G401 (cell line): ENCODE measurements at places on chromosomes 1 and 21. TPM values are rescaled to one million over a fixed set of nuclear protein-coding genes. Genes with fewer than 3 reads are reported as not detected.

The COL11A1 gene
- total RNA-seq: 959 and 1,111 TPM in 2 replicates

The S100A2 gene
- 10.6 and 10.8 TPM in 2 replicates for total RNA-seq

- DNase-seq: no peak
These were observed 58.3 kb upstream of the TBX15 start for GRCh38 chr1:119046429-119046784.

- DNase-seq: no peak
These were observed 254.4 kb downstream of the RHOU start for GRCh38 chr1:228989676-228989991.

DNA sequence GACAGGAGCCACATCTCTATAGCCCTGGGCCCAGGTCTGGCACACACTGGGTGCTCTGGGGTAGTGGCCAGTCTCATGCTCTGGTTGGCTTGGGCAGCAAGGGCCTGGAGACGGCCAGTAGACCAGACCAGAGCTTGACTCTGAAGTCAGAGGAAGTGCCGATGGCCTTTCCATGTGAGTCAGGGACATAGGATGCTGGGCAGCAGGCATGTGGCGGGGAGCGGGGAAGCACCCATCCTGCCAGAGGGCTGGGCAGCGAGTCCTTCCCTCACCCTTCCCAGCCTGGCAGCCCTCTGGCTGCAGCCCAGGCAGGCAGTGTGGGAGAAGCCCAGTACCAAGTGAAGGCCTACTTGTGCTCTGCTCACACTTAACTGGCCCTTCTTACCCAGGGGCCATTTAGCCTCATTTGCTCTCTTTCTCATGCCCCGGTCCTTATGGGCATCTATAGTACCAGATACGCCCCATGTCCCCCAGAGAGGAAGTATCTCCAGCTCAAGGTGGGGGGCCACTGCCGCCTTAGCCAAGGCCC lies 3.3 kb downstream of the GPR153 start:
- no peak for DNase-seq

DNA sequence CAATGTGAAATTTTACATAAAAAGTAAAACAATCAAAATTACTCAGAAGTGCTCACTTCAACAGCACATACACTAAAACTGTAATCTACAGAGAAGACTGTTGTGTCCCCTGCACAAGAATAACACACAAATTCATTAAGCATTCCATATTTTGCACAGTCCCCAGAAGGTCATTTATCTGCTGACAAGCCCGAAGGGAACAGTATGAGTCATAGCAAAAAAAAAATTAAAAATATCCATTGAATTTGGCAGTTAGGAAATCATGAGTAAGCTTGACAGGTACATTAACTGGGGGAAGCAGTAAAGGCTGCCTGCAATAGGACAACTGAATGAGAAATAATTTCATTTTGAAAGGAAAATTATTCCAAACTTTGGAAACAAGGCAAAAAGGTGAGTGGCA lies 3.3 kb upstream of the CACYBP start:
- no peak for DNase-seq

DNA sequence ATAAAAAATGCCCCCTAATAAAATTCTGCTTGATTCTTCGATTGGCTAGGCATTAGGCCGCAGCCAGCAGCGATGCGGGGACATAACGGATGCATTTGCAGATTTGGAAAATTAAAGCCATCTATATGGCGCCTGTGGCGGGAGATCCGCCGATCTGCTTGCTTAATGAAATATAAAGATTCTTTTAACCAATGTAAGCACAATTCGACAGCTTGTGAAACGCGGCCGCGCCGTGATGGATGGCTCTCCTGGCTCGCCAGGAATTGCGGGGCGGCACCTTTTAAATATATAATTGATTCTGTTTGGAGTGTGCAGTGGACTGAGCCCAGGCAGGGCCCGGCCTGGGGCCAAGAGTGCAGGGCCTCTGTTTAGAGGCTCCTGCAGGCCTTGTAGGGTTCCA lies 8.0 kb downstream of the DMBX1 start:
- DNase-seq: no peak

DNA sequence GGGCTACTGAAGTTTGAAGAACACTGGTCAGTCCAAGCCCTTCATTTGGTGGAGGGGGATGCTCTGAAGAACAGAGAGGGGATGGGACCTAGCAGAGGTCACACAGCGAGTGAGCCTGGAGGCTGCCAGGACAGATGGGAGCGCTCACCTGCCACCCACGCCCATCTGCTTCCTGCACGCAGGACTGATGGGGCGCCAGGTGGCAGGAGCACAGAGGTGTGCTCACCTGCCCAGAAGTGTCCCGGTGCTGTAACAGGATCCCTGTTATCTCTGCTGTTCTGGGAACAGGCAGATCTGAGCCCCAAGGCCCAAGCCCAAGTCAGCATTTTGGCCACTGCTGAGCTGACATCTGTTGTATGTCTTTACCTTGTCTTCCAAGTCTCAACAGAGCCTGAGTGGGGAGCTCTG lies 40.5 kb downstream of the EPHB2 start:
- peak; percentile 61 for DNase-seq

DNA sequence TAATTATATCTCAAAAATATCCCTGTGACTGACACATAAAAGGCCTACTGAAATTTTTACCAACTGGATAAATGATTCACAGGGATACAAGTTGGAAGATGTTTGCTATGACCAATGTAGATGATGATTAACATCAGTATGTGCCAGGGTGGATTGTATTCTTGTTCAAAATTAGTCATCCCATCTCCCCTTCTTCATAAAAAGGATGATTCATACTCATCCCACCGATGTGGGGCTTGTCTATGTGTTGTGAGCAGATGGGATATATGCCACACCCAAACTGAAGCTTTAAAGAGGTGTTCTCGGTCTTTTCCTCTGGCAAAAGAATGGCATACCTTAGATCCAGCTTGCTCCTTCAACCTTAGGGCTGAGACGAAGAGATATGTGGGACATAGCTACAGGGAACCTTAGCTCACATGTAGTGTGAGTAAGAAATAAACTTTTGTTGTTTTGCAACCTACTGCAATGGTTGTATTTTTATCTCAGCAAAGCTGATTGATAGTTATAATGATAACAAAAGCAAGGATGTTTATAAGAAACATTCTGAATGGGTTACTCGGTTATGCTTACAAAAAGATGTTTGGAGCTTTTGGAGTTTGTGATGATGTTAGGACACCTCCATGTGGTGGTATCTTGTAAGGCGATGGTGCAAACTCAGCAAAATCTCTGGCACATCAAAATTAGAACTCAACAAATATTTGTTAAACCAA lies 29.4 kb downstream of the SPATA17 start:
- DNase-seq: peak; percentile 13

DNA sequence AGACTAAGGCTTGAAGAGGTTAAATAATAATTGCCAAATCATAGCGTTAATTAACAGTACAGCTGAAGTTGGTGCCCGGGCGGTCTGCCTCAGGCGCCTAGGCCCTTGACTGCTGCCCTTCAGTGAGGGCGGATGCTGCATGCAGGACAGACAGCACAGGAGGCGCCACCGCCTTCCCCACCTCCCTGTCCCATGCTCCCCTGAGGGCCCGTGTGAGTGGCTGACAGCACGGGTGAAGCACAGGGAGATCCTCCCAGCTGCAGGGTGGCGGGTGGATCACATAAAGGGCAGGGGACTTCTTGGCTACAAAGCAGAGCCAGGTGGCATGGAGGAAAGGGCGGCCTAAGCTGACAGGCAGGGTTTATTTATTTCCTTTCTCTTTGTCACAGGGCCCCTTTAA lies 49.1 kb downstream of the DDX20 start:
- no peak for DNase-seq
